Astrocyte (in vitro differentiated cells and primary cell): ENCODE measurements at places on chromosomes 5 and 9. TPM values are rescaled to one million over a fixed set of nuclear protein-coding genes. Genes with fewer than 3 reads are reported as not detected.

DNA sequence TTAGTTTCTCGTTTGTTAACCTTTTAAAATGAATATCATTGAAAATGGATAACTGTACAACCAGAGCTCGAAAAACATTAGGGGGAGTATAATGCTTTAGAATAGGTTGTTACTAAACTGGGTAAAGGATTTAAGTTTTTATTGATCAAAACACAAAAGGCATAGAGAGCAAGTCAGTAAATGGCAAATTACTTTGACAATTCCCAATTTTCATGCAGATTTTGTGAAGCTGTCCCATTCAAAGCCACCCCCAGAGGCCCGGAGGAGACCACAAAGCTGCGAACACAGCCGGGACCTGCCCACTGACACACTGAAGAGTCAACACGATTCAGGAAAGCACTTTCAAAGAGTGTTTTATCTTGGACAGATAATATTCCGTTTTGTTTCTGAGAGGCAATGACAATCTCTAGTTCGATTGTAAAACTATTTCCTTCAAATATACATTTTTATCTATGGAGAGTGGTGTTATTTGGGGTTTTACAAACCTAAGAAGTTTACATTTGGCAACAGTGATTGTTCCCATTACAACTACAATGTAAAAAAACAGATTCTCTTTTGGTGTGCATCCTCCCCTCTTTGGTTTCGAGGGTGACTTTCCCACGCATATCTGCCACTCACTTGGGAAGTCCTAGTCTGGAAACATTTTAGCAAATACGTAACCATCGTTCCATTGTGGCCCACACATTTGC, 182.6 kb upstream of the TBCA start:
- no peak overlapping the region for H3K27ac ChIP-seq
- H3K4me3 ChIP-seq, result no peak overlapping the region
- H3K27me3 ChIP-seq, result peaks cover 49% of the 10 kb centered on the region
- no peaks in the 10 kb centered on the region for H3K36me3 ChIP-seq
- DNase-seq, result no peak
- H3K4me1 ChIP-seq, result no peaks in the 10 kb centered on the region

DNA sequence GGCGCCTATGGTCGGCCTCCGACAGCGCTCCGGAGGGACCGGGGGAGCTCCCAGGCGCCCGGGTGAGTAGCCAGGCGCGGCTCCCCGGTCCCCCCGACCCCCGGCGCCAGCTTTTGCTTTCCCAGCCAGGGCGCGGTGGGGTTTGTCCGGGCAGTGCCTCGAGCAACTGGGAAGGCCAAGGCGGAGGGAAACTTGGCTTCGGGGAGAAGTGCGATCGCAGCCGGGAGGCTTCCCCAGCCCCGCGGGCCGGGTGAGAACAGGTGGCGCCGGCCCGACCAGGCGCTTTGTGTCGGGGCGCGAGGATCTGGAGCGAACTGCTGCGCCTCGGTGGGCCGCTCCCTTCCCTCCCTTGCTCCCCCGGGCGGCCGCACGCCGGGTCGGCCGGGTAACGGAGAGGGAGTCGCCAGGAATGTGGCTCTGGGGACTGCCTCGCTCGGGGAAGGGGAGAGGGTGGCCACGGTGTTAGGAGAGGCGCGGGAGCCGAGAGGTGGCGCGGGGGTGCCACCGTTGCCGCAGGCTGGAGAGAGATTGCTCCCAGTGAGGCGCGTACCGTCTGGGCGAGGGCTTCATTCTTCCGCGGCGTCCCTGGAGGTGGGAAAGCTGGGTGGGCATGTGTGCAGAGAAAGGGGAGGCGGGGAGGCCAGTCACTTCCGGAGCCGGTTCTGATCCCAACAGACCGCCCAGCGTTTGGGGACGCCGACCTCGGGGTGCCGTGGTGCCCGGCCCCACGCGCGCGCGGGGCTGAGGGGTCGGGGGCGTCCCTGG, 561 bp downstream of the DAPK1 start:
- no peaks in the 10 kb centered on the region for H3K36me3 ChIP-seq
- peak overlapping the region; percentile 71 for H3K4me3 ChIP-seq
- H3K27me3 ChIP-seq, result peaks cover 5% of the 10 kb centered on the region
- H3K4me1 ChIP-seq, result peaks cover 3% of the 10 kb centered on the region

The EFNA5 gene
- total RNA-seq, result 50.5 and 59.3 TPM in 2 replicates

The ARSI gene
- 21.4 and 23.0 TPM in 2 replicates for total RNA-seq
